ENCODE measurements at places on chromosomes 3 and 15.

DNA sequence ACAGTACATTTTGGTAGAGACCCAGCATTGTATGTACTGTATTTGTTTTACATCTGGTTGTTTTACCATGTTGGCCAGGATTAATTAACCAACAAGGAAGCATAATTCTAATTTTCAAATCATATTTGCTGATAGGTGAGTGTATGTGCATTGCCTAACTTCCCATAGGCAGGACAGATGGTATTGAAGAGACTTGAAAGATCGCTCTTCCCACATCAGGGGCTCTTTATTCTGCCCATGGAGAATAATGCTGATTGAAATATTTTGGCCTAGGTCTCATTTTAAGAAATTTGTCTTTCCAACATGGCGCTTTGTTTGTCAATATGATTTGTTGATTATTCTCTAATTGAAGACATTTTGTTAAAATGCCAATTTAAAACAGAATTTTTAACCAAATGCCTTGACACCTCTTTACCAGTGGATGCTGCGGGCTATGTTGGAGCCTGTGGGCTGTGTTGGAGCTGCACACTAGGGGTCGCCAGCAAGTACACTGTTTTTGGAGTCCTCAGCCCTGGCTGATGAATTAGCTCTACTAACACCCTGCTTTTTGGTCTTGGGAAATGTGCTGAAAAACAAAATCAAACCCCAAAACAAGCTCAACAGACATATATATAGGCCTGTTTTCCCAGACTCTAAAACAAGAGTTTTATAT is 5.3 kb downstream of the P2RY12 start:
- DNase-seq = no peak

GRCh38 chr3:96483781-96484180 is 330.6 kb upstream of the EPHA6 start:
- no peak for DNase-seq

- no peak for DNase-seq
These were observed 35.0 kb downstream of the TNK2 start for GRCh38 chr3:195873281-195873887.

DNA sequence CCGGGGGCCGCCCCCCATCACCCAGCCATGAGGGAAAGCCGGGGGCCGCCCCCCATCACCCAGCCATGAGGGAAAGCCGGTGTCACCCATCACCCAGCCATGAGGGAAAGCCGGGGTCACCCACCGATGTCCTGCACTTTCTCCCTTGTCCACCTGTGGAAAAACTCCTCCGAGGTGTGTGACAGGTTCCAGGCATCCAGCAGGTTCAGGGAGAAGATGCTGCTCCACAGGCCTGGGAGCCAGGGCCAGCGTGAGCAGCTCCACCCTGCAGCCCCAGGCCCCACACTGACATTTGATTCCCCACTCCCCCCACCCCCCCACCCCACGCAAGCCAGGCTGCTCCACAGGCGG is 15.5 kb upstream of the EHD4 start:
- no peak for DNase-seq

GRCh38 chr15:69317392-69317841 is 18.7 kb downstream of the PAQR5 start:
- DNase-seq = no peak

GRCh38 chr15:40633178-40633577 is 39.1 kb downstream of the KNL1 start:
- no peak for DNase-seq
